ENCODE measurements at places on chromosomes 16 and 17.

GRCh38 chr16:23452221-23452571 lies 793 bp downstream of the COG7 start:
- DNase-seq: no peak

GRCh38 chr16:64211331-64211730 lies 910.5 kb downstream of the CDH11 start:
- DNase-seq: no peak

GRCh38 chr17:70161519-70161918 lies 7.8 kb upstream of the KCNJ2 start:
- DNase-seq: no peak

DNA sequence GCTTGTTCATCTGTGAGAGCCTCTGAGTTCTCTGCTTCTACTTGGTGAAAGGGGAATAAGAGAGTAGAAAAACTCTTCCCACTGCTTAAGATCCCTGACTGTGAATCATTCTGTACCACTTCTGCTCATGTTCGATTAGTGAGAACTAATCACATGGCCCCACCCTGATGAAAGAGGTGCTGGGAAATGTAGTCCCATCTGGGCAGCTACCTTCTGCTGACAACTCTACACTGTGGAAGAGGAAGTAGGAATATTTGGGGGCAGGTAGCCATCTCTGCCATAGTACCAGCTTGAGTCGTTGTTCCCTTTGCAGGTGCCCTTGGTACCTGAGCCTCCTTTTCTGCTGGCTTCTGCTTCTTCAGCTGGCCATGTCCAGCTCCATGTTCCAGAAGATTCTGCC lies 29.9 kb downstream of the NKD1 start:
- DNase-seq: no peak

DNA sequence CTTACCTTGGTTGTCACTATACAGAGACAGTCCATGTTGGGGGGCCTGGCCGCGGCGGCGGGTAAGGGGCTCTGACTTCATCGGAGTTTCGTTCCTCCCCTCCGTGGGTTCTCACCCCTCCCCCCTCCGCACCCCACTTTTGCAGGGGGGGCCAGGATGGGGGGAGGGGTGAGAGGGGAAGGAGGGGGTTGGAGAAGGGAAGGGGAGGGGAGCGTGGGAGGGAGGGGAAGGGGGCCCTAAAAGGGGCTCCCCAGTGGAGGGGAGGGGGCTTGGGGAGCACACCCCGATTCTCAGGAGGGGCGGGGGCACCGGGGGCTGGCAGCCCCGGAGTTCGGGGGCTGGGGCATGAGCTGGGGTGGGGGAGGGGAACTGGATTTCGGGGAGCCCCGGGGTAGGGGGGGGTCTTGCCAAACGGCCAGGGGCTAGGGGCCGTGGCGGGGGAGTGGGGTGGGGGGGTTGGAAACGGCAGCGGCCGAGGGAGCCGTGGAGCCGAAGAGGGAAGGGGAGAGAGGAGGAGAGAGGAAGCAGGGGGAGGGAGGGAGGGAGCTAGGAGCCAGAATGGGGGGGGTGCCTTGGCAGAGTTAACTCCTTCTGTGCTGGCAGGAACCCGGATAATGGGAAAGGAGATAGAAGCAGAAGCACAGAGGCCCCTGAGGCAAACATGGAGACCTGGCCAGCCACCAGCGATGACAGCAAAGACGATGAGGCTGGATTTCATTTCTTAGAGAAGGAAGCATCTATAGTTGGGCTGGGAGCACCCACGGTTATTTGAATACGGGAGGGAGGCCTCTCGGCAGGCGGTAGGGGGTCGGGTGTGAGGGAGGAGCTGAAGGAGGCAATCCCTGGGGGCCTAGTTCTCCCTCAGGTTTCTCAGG lies 2.3 kb downstream of the DLG4 start:
- no peak for DNase-seq

DNA sequence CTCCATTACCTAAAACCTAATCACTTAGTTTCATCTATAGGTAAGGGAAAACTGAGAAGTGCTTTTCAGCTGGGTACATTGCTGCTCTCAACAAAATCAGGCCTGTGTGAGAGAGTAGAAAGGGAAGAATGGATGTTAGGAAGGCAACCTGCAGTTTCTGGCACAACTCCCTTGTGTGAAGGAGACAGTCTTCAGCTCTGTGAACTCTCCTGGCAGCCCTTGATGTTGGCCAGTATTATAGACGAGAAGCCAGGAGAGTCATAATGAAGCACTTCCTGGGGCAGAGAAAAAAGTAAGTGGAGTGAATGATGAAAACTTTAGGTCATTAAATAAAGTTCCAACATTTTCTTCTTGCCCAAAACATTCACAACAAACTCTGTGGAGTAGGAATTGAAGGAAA lies 260.1 kb downstream of the IRX3 start:
- no peak for DNase-seq

DNA sequence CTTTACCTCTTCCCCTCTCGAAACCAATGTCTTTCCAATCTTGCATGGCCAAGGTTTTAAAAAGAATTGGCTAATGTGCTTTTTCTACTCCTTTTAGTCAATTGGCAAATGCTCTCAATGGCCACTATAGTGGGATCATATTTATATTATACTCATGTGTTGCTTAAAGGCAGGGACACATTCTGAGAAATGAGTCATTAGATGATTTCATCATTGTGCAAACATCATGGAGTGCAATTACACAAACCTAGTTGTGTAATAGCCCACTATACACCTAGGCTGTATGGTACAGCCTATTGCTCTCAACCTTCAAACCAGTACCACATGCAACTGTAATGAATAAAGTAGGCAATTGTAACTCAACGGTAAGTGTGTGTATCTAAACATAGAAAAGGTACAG lies 180.9 kb downstream of the HS3ST3A1 start:
- no peak for DNase-seq

DNA sequence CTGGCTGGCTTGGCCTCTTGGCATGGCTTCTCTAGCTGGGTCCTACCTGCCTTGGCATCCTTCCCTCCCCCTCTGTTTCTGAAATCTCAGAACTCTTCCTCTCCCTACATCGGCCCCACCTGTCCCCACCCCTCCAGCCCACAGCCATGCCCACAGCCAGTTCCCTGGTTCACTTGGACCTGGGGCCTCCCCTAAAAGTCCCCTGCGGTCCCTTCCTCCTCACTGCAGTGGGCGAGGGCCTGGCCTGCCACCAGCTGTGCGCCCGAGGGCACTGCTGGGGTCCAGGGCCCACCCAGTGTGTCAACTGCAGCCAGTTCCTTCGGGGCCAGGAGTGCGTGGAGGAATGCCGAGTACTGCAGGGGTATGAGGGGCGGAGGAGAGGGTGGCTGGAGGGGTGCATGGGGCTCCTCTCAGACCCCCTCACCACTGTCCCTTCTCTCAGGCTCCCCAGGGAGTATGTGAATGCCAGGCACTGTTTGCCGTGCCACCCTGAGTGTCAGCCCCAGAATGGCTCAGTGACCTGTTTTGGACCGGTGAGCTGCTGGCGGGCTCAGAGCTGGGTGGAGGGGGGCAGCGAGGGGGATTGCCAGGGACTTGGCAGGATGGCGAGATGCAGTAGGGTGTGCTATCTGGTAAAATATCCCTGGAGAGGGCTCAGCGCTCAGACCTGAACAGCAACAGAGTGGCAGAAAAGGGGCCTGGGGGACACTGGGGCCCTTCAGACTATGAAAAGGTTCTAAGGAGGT lies 14.1 kb downstream of the MIEN1 start:
- DNase-seq: no peak

- DNase-seq: no peak
Observed at GRCh38 chr16:70684146-70685060, 1.4 kb downstream of the MTSS2 start.

DNA sequence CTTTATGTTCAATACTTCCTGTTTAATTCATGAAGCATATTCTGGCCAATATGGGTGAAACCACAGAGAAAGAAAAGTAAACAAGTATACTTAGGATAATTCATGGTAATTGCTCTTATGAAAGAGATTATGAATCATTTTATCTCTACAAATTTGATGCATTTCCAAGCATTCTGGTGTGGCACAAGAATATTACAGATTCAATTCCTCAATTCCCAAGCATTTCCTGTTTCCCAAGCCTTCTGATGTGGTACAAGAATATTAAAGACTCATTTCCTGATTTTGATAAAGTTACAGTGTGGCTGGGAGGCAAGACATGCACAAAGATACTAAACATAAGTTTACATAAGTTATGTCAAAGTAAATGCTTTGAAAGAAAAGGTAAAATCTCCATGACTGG lies 126.1 kb upstream of the NUDT7 start:
- DNase-seq: no peak

DNA sequence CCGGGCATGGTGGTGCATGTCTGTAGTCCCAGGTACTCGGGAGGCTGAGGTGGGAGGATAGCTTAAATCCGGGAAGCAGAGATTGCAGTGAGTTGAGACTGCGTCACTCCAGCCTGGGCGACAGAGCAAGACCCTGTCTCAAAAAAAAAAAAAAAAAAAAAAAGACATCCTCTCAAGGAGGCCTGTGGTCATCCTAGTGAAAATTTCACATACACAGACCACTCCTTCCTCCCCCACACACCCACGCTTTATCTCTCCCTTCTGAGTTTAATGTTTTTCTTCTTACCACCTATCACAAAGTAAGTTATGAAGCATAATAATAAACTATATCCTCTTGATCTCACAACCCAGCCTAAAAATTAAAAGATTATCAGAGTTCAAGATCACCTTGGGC lies 1.3 kb upstream of the NOL11 start:
- no peak for DNase-seq

GRCh38 chr17:15284537-15284936 lies 19.4 kb upstream of the PMP22 start:
- no peak for DNase-seq

- DNase-seq: no peak
Observed at GRCh38 chr16:35559911-35560636, 2100.7 kb downstream of the TP53TG3F start.

- peak; percentile 80 for DNase-seq
Observed at GRCh38 chr17:17839791-17840707, 3.3 kb upstream of the SREBF1 start.

DNA sequence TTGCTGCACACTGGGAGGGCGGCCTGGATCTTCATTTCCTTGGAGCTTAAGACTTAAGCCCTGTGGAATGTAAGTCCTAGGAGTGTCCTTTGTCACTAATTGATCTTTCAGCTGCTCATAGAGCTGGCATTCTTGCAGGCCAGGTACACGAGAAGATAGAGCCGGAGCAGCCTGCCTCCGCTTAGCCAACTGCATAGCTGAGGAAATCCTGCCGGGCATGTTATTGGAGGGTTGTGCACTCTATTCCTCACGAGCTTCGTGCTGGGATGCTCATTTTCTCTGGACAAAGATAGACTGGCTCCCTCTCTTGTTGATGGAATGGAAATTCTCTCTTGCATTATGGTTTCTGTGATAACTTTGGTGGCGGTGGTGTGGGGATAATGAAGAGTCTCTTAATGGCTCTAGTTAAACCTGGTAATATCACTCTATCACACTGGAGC lies 76.9 kb downstream of the RPA1 start:
- no peak for DNase-seq

DNA sequence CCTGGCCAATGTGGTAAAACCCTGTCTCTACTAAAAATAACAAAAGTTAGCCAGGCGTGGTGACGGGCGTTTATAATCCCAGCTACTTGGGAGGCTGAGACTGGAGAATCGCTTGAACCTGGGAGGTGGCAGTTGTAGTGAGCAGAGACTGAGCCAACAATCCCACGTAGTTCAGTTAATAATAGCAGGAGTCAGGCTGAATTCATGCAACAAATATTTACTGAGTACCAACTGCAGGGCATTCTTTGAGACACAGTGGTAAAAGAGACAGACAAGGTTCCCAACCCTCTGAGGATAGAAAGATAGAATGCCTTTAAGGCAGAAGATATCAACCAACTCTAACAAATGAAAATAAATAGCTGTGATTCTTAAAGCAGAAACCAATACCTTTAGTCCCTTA lies 39.1 kb downstream of the SPOP start:
- no peak for DNase-seq

DNA sequence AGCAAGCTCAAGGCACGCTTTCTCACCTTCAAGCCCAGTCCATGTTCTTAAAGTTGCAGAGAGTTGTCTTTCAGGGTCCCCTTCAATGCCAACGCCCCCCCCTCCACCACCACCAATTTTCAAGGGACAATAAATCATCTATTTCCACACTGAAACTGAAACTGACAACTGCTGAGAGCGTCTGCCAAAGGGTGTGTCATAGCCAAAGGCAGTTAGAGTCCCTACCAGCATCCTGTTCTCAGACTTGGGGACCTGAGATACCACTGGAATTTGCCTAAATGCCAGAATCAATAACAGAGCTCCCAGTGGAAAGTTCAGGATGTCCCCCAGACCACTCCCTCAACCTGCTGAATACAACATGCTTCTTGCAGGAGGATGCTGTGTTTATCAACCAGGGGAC lies 133.2 kb upstream of the SOX9 start:
- DNase-seq: no peak

DNA sequence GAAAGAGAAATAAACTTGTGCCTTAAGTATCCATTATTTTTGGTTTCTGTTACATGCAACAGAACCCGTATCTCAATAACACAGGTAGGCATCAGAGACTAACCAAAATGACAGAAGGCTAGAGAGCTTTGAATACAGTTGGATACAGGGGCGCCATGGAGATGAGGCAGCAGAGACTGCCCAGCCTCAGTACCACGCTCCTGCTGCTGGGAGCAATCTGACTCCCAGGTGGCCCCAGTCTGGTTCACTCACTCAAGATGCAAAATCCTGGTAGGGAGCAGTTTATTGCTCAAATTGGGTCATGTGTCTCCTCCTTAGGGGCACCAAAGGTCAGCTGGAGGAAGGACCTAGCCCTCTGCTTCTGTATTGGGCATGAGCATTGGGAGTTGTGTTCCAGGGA lies 218.9 kb downstream of the USP22 start:
- DNase-seq: no peak

DNA sequence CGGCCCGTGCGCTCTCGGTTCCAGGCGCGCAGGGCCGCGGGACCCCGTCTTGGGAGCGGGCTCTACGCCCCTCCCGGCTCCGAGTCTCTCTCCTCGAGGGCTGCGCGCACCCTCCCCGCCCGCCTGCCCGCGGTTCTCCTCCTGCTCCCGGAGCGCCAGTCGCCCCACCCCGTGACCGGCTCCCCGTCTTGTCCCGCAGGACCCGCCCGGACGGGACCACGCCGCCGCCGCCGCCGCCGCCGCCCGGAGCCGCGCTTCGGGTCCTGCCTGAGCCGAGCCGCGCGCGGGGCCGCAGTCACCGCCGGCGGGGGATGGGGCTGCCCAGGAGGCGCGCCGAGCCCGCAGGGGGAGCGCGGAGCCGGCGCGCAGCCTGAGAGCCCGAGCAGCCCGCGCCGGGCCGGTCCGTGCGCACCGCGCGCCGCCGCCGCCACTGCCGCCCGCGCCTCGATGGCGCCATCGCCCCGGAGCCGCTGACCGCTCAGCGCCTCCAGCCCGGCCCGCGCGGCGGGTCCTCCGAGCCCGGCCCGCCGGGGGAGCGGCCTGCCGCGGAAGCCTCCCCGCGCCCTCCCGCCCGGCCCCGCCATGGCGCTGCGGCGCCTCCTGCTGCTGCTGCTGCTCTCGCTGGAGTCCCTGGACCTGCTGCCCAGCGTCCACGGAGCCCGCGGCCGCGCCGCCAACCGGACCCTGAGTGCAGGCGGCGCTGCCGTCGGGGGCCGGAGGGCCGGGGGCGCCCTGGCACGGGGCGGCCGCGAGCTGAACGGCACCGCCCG lies at the start of gene SHISA6:
Gene SHISA6, plus strand, starts transcription at position 373 of the 770 bp plus-strand sequence.
- DNase-seq: no peak

All from CD4-positive, alpha-beta T cell treated with Interleukin-6 at 100 ng/mL for 8 hours (primary cell).